AG10803 (cell line): ENCODE measurements at places on chromosomes 5 and 9.

DNA sequence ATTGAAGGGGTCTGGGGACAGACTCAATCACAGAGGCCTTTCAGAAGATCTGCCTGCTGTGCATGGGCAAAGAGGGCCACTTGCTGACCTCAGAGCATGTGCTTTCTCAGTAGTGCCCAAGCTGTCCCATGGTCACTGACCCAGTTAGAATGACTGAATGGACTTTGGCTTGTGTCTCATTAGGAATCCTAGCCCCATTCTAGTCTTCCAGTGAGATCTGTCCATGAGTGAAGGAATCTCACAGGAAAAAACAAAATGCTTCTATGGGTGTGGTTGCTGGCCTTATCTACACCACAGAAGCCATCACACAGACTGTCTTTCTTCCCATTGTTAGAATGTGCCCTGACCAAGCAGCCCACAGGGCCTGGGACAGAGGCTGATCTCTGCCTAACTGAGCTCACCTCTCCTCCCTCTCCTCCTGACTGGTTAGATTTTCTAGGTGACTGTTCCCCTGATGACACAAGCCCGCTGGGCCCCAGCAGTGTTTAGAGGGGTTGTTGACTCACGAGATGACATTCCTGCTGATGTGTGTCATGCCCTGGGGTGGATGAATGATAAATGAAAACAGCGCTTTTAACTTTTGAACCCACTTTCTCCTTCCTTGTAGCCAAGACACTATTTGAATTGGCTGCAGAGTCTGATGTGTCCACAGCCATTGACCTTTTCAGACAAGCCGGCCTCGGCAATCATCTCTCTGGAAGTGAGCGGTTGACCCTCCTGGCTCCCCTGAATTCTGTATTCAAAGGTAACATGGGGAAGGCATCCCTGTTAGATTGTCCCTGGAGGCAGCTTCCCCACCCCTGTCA lies 24.8 kb downstream of the TGFBI start:
- peak; percentile 92 for DNase-seq

DNA sequence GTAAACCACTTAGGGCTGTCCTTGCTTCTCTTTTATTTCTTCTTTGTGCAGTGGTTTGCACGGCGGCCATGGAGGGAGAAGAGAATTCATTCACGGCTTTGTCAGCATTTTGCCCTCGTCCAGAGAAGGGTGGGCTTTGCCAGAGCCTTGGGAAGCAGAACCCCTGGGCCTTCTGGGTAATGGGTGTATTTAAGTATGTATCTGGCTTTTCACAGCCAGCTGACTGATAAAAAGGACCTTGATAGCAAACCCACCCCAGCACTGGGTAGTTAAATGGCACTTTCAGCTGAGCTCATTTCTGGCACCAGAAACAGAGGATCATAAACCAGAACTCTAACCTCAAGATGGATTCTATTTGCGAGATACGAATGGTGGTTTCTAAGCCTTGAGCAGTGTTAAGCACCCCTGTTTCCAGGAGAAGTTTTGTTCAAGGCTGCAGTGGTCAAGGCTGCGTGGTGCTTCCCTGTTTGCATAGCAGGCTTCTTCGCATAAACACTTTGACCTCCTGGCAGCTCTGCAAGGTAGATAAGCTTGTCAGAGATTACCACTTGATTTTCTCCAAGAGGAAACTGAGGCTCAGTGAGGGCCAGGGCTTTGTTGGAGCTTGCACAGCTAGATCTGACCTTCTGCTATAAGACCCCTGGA lies 441.6 kb upstream of the KLF4 start:
- DNase-seq, result no peak

- no peak for DNase-seq
Observed at GRCh38 chr5:176743136-176743861, 67.1 kb upstream of the UNC5A start.

- no peak for DNase-seq
Observed at GRCh38 chr9:16877256-16877655, 6.8 kb upstream of the BNC2 start.

- no peak for DNase-seq
Observed at GRCh38 chr9:137300567-137301080, 1.4 kb downstream of the NRARP start.

DNA sequence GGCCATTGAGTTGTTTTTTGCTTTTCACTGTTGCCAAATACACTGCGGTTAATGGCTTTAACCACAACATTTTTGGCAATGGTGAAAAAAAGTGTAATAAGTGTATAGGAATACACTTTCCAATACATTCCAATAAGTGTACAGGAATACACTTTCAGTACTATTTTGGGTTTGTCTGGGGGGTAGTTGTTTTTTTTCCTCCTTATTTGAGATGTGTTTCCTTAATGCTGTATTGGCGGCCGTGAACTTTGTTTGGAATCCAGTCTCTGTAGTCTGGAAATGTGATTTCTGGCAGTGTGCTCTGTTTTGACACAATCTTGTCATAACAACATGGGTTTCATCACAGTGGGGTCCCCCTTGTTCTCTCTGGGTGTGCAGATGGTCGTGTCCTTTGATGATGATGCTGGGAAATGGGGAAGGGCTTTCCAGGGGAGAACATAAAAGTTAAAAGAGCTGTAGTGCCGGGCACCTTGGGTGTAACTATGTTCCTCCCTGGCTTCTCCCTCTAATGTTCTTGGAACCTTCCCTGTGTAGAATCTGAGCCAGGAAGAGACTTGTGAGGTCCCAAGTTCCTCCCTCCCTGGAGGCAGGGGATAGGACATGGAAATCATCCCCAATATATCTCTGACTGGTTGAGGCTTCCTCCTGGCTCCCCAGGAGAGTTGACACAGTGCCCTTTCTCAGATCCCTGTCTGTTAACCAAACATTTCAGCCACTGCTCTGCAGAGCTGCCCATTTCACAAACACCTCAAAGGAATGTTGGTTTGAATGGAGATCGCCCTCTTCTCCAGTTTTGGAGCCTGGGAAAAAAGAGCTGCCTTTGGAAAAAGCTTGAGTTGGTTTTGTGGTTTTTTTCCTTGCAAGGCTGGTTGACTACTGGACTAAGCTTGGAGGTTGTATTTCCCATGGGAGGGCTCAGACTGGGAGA lies 44.8 kb downstream of the RCL1 start:
- peak; percentile 98 for DNase-seq

GRCh38 chr9:135480940-135481310 lies 1.3 kb downstream of the PPP1R26 start:
- no peak for DNase-seq

- no peak for DNase-seq
Observed at GRCh38 chr5:112063191-112063590, 306.2 kb upstream of the NREP start.

GRCh38 chr5:2196989-2197619 lies 314.4 kb upstream of the IRX4 start:
- no peak for DNase-seq
